ENCODE measurements at places on chromosomes 12 and 14. TPM values are rescaled to one million over a fixed set of nuclear protein-coding genes. Genes with fewer than 3 reads are reported as not detected.

- peak; percentile 29 for DNase-seq
These were observed 36.6 kb upstream of the SPPL3 start for GRCh38 chr12:120940799-120941198.

- peak; percentile 94 for DNase-seq
These were observed 685 bp upstream of the MYL6B start for GRCh38 chr12:56151672-56152131.

- no peak for DNase-seq
These were observed 6.6 kb upstream of the ITGA5 start for GRCh38 chr12:54425702-54426101.

Gene FSCB
- not detected for polyA plus RNA-seq

Gene KERA
- polyA plus RNA-seq = not detected

- DNase-seq = no peak
These were observed 470.9 kb upstream of the CCDC196 start for GRCh38 chr14:66015071-66015780.

Gene SUOX
- 10.8 TPM for polyA plus RNA-seq

DNA sequence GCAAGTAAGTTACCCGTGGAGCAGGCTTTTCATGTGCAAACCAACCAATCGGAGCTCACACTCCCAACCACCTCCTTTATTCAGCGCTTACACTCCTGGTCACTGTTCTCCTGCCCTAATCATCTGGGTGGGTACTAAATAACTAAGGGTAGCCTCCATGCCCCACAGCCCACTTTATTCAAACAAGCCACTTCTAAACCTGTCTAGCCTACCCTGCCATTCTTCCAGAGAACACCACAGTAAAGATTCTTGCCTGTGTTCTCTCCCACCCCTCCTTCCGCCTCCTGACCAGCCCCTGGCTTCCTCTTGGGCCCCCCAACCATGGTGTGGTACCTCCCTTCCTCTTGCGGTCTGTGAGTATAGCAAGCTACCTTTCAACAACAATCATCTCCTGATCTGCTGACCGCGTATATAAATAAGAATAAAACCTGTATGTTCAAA is 581.9 kb downstream of the VRK1 start:
- no peak for DNase-seq

DNA sequence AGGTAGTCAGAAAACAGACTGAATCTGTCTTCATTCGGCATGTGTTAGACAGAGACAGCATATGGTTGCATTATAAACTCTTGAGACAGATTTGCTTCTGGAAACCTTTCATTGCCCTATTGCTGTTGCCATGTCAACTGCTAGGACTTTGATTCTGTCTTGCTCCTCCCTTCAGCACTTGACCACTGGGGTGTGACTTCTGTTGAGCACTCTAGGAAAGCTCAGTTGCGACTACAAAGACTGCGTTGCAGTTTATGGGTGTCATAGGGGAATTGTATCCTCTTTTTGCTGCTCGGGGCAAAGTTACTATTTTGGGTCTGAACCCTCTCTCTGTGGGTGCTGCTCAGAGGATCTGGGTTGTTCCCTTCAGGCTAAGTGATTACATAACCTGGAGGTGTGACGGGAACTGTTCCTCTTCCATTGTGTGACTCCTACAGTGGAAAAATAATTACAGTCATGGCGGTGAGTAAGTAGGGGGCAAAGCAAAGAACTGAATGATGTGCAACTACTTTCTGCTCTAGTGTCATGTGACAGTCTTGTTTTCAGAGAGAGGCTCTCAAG is 44.3 kb upstream of the TRIM9 start:
- DNase-seq = no peak

All from A549 (cell line).